ENCODE measurements at places on chromosomes 3 and 15.

DNA sequence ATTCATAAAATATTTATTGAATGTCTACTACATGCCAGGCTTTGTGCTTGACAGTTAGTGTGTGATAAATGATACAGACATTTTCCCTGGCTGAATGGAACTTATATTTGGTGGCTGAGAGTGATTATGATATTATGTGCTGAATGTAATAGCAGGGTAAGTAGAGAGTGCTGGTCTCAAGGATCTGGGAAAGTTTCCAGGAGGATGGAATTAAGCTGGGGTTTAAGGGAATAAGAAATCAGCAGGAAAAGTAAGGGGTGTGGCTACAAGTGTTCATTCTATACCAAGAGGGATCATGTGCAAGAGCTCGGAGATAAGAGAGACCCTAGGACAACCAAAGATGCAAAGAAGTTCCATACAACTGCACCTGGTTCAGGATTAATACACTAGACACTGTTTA lies 500.1 kb upstream of the CFAP20DC start:
- DNase-seq, result no peak

- no peak for DNase-seq
These were observed 257.1 kb downstream of the UACA start for GRCh38 chr15:70505936-70506912.

DNA sequence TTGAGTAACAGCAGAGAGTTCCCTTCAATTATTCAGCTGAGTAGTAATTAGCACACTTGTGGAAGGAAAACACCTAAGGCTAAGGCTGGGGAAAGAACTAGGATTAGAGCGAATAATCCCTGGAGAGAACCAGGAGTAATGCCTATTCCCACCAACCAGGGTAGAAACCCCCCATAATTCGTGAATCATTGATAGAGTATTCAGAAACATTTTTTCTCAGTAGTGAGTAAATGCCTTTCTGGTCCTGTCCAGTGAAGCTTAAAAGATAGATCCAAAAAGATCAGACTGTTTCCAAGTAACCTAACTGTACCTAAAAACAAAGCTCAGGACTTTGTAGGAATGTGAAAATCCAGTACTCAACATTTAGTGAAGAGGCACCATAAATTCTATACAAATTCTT lies 71.2 kb downstream of the DGKG start:
- no peak for DNase-seq

DNA sequence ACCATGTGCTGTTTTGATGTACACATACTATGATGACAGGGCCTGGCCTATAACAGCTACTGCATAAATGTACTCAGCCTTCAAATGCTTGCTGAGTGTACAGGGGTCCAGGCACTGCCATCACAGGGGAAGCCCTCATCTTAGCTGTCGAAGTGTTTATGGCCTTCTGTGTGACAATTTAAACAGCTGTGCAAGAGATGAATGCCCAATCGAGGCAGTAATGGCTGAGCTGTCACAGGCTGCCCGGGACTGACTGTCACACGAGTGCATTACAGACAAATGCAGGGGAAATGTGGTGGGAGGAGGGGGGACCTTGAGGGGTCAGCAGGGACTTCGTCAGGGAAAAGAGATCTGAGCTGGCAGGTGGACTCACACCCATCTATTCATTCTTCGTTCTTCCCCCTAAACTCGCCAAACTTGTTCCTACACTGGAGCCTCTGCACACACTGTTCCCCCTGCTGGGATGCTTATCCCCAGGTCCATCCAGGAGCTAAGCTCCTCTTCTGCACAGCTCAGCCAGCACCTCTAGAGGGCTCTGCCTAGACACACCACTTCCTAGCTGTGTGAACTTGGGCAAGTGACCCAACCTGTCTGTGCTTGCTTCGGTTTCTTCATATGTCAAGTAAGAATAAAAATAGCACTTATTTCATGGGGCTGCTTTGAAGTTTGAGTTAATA lies 156.2 kb upstream of the IQSEC1 start:
- DNase-seq, result no peak

DNA sequence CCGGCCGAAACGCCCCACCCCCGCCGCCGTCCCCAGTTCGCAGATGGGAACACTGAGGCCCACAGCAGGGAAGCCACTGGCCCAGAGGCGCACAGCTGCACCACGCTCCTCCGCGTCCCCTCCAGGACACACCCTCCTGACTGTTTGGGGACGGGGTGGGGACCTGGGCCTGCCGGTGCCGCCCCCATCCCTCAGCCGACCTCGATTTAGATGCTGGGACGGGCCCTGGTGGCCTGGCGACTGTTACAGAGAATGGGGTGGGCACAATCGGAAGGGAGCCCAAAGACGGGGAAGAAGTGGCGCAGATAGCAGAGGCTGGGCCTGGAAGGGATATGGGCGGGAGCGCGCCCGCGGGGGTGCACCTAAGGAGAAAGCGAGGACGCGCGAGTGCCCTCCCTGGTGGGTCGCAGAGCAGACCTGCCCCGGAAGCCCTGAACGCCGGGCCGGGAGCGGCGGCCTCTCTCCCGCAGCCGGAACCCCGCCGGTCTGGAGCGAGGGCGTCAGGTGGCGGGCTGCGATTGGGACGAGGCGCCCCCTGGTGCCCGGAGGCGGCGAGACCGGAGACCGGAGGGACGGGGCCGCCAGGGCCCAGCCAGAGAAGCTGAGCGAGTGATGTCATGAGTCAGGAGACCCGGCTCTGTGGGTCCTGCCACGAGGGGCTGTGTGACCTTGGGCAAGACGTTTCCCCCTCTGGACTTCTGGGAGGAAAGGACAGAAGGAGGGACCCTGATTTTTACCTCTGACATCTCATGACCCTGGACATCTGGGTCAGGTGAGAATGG lies 78.4 kb downstream of the IQSEC1 start:
- DNase-seq, result peak; percentile 82

- no peak for DNase-seq
These were observed 39.7 kb upstream of the MYZAP start for GRCh38 chr15:57551715-57552677.

DNA sequence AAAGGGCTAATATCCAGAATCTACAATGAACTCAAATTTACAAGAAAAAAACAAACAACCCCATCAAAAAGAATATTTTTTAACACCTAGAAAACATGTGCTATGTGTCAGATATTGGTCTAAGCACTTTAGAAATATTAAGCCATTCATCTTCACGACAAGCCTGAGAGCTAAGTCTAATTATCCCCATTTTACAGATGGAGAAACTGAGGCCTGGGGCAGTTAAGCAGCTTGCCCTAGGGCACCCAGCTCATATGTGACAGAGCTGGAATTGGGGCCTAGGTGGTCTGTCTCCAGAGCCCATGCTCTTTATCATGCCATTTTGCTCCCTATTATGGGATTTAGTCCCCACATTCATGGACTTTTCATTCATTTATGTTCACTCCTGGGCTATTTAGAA lies 92.8 kb downstream of the CYP19A1 start:
- no peak for DNase-seq

DNA sequence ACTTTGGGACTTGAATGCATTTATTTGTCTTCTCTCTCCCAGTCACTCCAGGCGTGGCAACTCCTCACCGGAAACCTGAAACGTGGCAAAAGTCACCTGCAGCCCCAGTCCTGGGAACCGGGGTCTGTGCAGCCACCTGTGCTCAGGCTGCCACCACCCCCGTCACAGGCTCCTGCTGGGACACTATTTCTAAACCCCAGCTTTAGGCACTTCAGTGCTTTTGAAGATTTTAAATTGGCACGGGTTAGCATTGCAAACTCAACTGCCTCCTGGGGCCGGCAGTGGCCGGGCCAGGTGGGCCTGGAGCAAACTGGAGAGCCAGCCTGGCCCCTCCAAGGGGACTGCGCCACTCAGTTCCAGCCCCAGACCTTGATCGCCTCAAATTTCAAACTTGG lies 146.7 kb upstream of the IQSEC1 start:
- DNase-seq, result no peak

DNA sequence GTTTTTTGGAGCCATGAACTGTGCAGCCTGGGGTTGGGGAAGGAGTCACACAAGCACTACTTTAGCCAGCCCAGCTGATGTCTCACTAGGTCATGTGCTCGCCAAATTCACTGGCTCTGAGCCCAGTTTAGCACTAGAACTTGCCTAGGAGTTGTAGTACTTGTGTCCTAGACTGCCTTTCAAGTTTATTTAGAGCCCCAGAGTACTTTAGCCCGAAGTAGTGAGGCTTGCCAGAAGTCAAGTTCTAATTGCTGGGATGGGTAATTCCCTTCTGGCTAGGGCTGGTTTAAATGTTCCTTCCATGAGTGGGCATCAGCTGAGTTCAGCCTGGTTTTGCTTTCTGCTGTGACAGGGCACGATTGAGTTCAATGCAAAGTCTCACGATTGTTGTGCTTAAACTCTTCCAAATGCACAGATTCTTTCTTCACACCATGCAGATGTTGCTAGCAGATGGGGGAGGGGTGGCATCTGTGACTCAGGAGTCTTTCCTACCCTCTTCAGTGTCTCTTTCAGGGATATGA lies 228.2 kb upstream of the ZPLD1 start:
- no peak for DNase-seq

GRCh38 chr3:46881596-46882376 lies 4.3 kb downstream of the PTH1R start:
- no peak for DNase-seq

GRCh38 chr15:77516076-77516475 lies 95.4 kb downstream of the HMG20A start:
- no peak for DNase-seq

DNA sequence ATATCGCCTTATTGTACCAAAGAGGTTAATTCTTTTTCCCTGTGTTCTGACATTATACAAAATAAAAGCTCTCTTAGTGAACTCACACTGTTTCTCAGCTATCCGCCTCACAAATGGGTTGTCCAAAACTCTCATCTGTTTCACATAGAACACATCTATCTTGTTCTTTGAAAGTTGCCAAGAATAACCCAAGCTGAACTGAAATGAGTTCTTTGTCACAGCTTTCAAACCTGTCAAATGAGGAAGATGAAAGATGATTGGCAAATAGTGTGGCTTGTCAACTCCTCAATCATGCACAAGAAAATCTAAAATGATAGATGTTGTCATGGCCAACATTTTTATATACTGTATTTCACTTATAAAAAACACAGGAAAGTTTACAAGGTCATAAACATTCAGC lies 168.1 kb upstream of the OSTN start:
- no peak for DNase-seq

GRCh38 chr15:83380682-83381081 lies 66.5 kb upstream of the SH3GL3 start:
- no peak for DNase-seq

- DNase-seq, result no peak
These were observed 361.5 kb upstream of the DPH6 start for GRCh38 chr15:35907511-35907910.

DNA sequence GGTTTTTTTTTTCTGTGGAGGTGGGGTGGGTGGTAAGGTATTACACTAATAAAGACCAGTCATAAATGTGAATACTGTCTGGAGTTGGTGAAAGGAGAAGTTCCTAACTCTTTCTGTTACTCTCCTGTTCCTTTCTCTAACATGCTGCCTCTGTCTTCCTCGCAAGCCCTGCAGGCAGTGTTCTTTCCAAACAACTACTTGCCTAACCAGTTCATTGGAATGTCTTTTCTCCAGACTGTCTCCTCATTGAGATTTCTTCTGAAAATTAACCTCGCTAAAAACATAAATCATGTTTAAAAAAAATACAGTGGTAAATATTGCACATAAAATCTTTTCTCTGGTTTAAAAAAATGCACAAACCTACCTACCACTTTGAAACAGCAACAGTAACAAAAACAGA lies 135.2 kb downstream of the TP63 start:
- DNase-seq, result no peak

DNA sequence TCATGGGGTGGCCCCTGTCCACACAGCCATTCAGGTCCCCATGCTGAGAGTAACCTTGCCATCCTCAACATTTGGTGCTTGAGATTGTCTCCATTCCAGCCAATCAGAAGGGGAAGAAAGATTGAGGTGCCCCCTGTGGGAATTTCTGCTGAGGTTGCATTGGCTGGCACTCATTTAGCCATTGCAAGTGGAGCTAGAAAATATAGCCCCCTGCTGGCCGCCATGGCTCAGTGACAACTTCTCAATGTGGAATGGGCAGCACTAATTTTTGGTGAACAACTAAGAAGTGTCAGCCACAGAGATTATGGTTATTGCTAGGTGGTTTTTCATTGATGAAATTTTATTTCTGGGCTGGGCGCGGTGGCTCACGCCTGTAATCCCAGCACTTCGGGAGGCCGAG lies 22.0 kb downstream of the COL6A6 start:
- peak; percentile 4 for DNase-seq

- no peak for DNase-seq
These were observed 156.9 kb downstream of the AGBL1 start for GRCh38 chr15:86236356-86237110.

- DNase-seq, result no peak
These were observed 1077.4 kb downstream of the EPHA3 start for GRCh38 chr3:90184861-90185260.

GRCh38 chr3:12944413-12944812 lies 103.0 kb upstream of the RPL32 start:
- DNase-seq, result no peak

DNA sequence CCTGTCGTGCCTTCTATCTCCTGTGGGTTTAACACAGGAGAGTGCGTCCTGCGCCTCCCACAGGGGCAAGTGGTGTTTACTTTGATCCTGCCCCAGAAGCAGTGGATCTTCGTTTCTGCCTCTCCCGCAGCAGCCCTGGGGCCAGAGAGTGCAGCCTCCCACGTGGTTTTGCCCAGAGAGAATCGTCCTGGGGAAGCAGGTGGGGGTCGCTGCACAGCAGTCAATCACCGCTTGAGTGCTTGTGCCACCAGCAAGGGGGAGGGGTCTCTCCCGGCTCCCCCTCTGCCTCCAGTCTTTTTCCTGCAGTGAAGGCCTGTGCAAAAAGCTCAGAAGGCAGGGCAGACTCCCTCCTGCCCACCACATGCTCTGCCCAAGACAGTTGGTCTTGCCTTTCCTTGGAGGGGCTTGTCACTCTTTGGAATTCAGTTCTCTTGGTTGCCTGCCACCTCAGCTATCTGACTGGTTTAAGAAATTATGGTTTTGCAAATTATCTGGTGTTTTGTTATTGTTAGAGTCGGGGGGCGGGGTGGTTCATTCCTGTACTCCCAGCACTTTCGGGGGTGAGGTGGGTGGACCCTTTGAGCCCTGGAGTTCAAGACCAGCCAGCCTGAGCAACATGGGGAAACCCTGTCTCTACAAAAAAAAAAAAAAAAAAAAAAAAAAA lies 26.9 kb downstream of the STOML1 start:
- DNase-seq, result no peak

- no peak for DNase-seq
These were observed 5.9 kb downstream of the KY start for GRCh38 chr3:134644731-134645514.

- peak; percentile 37 for DNase-seq
These were observed 35.1 kb downstream of the CMTM6 start for GRCh38 chr3:32467333-32468070.

- no peak for DNase-seq
These were observed 408.7 kb downstream of the OXSM start for GRCh38 chr3:26198609-26199008.

- no peak for DNase-seq
These were observed 97.6 kb downstream of the FRMD4B start for GRCh38 chr3:69288161-69288895.

All from stimulated activated CD4-positive, alpha-beta T cell treated with anti-CD3 and anti-CD28 coated beads, Interleukin-1b, Interleukin-23, amount 100 ng/mL, for 1 hour (primary cell).